ENCODE measurements at places on chromosomes 4 and X.

DNA sequence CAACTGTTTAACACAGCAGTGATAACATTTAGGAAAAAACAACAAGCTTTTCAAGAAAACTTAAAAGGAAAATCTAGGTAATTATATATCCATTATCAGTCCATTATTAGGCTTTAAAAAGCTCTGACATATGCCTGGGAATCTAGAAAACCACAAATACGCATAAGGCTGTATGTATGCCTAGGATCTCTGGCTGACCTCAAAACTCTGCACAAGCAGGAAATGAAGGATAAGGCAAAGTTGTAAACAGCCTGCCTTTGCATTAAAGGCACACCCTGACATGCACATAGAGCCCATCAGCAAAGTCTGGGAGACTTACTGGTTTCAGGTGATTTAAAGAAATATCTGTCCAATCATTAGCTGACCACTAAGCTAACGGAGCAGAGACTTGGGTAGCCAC lies 14.0 kb downstream of the TIMP1 start:
- DNase-seq = no peak

DNA sequence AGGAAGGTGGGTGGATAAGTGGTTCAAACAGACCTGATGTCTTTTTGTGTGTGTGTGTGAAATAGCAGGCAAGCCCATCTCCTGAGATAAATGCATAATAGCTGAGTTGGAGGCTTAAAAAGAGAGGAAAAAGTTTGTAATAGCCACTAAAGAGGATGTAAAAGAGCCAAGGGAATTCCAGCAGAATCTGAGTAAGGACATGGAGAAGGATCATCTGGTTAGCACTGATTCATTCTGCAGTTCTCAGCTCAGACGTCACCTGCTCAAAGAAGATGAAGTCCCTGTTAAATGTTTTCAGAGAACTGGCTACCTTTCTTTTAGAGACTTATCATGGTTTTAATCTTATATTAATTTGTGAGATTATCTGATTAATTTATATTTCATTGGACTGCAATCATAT lies 21.0 kb upstream of the IL13RA2 start:
- DNase-seq = no peak

GRCh38 chr4:102400898-102401297 lies 55.6 kb upstream of the SLC39A8 start:
- DNase-seq = no peak

GRCh38 chrX:63506320-63506719 lies 155.2 kb upstream of the SPIN4 start:
- no peak for DNase-seq

- no peak for DNase-seq
These were observed 191.6 kb downstream of the ANAPC10 start for GRCh38 chr4:144906181-144906925.

- DNase-seq = no peak
These were observed 313.1 kb upstream of the TACR3 start for GRCh38 chr4:104032896-104033295.

DNA sequence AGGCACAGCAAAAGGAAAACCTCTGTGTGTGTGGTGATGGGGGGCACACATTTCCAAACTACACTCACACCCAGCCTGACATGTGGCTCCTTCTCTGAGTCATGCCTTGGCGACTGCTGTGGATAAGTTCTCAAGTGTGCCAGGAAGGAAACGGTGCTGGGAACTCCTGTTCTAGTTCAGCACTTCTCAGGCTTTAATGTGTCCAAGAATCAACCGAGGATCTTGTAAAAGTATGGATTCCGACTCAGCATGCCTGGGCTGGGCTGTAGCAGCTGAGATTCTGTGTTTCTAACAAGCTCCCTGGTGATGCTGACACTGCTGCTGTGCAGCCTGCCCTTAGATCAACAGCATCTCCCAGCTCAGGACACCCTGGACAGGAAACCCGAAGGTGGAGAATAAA lies 20.2 kb downstream of the CLNK start:
- peak; percentile 77 for DNase-seq

DNA sequence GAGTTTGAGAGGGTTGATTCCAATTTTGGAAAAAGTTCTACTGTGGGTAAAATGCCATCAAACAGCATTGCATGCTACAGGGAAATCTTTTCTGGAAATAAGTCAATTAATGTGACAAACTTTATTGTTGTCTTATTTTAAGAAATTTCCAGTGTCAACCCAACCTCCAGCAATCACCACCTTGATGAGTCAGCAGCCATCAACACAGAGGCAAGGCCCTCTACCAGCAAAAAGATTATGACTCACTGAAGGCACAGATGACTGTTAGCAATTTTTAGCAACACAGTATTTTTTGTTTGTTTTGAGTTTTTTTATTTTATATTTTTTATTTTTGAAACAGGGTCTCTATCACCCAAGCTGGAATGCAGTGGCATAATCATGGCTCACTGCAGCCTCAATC lies 165.4 kb upstream of the C1QTNF7 start:
- DNase-seq = no peak

DNA sequence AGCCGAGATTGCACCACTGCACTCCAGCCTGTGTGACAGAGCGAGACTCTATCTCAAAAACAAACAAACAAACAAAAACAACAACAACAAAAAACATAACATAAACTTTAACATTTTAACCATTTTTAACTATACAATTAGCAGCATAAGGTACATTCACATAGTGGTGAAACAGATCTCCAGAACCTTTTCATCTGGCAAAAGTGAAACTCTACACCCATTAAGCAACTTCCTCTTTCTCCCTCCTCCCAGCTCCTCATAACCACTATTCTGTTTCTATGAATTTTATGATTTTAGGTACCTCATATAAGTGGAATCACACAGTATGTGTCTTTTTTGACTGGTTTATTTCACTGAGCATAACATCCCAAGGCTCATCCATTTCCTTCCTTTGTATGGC lies 103.6 kb downstream of the FAM13A start:
- DNase-seq = no peak

DNA sequence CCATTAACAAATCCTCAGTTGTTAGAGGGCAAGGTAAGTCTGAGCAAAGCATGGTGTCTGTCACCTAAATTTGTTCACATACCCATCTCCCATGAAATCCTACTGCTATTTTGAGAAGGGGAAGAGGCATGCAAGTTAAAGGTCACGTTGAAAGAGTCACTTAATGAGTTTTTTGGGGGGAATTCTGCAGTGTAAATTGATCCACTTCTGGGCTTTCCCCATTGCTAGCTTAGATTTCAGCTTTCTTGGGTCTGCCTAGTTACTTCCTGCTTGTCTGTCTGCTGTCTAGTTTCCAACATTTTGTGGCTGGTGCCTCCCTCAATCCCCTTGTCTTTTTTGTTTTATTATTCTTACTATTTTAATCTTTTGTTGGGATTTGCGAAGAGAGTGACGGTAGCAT lies 32.0 kb downstream of the CEP135 start:
- no peak for DNase-seq

DNA sequence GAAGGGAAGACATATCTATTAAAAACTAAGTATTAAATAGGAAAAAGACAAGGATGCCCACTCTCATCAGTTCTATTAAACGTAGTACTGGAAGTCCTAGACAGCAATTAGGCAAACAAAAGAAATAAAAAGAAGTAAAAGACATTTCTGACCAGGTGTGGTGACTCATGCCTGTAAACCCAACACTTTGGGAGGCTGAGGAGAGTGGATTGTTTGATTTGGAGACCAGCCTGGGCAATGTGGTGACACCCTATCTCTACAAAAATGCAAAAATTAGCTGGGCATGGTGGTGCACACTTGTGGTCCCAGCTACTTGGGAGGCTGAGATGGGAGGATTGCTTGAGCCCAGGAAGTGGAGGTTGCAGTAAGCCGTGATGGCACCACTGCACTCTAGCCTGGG lies 1071.8 kb downstream of the FAT4 start:
- DNase-seq = no peak

GRCh38 chr4:1579001-1579900 lies 104.9 kb downstream of the FAM53A start:
- DNase-seq = peak; percentile 93

DNA sequence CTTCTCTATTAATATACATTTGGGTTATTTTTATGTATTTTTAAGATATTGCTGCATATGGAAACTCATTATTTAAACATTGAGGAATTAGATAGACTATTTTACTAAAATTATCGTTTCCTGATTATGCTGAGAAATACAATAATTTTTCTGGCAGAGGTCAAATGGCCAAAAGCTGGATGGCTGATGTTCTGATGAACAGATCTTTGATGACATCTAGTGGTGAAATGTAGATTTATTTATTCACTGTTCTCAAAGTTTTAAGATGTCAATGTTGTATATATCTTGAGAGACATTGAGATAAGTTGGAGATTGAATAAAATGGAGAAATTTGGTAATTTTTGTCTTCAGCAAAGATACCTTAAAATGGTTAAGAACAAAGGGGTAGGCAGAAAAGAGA lies 96.2 kb downstream of the UGT8 start:
- no peak for DNase-seq

- no peak for DNase-seq
These were observed 10.5 kb downstream of the SEPTIN11 start for GRCh38 chr4:76960014-76960413.

DNA sequence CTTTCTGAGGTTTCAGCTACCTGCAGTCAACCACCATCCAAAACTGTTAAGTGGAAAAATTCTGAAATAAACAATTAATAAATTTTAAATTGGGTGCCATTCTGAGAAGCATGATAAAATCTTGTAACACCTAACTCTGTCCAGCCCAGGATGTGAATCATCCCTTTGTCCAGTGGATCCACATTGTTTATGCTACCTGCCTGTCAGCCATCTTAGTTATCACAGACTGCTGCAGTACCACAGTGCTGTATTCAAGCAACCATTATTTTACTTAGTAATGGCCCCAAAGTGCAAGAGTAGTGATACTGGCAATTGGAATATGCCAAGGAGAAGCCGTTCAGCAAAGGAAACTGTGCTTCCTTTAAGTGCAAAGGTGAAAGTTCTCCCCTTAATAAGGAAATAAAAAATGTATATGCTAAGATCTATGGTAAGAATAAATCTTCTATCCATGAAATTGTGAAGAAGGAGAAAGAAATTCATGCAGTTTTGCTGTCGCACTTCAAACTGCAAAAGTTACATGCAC lies 20.6 kb downstream of the CAMK2D start:
- no peak for DNase-seq

DNA sequence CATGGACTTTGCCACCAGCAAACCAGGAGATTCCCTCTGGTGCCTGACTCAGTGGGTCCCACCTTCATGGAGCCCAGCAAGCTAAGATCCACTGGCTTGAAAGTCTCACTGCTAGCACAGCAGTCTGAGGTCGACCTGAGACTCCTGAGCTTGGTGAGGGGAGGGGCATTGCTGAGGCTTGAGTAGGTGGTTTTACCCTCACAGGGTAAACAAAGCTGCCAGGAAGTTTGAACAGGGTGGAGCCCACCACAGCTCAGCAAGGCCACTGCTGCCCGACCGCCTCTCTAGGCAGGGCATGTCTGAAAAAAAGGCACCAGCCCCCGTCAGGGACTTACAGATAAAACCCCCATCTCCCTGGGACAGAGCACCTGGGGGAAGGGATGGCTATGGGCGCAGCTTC lies 28.1 kb downstream of the FAM9A start:
- no peak for DNase-seq

- DNase-seq = no peak
These were observed 3.5 kb downstream of the EMD start for GRCh38 chrX:154382483-154383069.
